Stimulated activated CD8-positive, alpha-beta memory T cell treated with anti-CD3 and anti-CD28 coated beads, Interleukin-15, amount 100 ng/mL, for 4 hours (primary cell): ENCODE measurements at places on chromosomes 6 and 20.

- DNase-seq: no peak
Observed at GRCh38 chr20:63179687-63180568, 36.0 kb downstream of the YTHDF1 start.

DNA sequence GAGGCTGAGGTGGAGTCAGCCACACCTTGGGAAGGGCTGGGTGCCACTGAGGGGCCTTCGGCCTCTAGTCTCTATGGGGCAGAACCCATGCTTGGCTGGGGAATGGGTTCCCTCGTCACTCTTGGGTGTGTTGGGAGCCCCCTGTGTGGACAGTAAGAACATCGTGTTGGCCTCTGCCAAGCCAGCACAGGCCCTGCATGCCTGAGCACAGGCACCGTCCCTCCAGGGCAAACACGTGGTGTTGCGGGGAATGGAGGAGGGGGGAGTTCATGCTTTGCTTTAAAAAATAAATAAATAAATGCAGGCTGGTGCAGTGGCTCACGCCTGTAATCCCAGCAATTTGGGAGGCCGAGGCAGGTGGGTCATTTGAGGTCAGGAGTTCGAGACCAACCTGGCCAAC, 63.0 kb downstream of the EZR start:
- DNase-seq: no peak

- no peak for DNase-seq
Observed at GRCh38 chr6:98212468-98212867, 621.9 kb upstream of the POU3F2 start.

- DNase-seq: no peak
Observed at GRCh38 chr6:41257369-41258195, 28.9 kb downstream of the TREM1 start.

- DNase-seq: no peak
Observed at GRCh38 chr6:52335576-52335975, 26.4 kb upstream of the PAQR8 start.

GRCh38 chr6:115001731-115002350, 659.0 kb upstream of the HS3ST5 start:
- no peak for DNase-seq

- DNase-seq: no peak
Observed at GRCh38 chr20:17568045-17568788, 1.7 kb upstream of the DSTN start.

DNA sequence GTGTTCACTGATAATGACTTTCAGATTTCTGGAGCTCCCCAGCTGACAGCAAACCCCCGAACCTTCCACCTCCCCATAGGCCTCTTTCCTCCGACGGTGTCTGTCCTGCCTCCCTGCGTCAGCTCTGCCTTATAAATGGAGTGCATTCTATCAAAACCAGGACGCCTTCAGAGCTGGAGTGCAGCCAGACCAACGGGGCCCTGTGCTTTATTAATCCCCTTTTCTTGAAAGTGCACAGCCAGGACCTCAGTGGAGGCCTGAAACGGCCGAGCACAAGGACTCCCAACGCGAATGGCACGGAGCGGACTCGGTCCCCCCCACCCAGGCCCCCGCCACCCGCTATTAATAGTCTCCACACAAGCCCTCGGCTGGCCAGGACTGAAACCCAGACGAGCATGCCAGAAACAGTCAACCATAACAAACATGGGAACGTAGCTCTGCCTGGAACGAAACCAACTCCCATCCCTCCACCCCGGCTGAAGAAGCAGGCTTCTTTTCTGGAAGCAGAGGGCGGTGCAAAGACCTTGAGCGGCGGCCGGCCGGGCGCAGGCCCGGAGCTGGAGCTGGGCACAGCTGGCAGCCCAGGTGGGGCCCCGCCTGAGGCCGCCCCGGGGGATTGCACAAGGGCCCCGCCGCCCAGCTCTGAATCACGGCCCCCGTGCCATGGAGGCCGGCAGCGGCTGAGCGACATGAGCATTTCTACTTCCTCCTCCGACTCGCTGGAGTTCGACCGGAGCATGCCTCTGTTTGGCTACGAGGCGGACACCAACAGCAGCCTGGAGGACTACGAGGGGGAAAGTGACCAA, 42.3 kb upstream of the NAA20 start:
- DNase-seq: no peak

DNA sequence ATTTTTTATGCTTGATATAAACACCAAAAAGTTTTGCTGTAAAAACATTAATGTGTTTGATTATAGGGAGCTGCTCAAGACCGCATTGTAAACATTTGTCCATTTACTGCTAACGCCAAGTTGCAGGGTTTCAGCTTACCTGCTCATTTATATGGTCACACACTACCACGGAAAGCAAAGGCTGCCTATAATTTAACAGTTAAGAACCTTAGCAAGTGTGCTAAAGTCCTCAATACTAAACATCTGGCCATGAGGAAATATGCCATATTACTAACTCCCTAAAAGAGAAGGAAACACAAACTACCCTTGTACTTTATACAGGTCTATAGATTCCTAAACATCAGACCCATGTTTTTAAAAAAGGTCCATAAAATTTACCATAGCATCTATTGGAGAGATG, 129.5 kb downstream of the ASCC3 start:
- DNase-seq: no peak

DNA sequence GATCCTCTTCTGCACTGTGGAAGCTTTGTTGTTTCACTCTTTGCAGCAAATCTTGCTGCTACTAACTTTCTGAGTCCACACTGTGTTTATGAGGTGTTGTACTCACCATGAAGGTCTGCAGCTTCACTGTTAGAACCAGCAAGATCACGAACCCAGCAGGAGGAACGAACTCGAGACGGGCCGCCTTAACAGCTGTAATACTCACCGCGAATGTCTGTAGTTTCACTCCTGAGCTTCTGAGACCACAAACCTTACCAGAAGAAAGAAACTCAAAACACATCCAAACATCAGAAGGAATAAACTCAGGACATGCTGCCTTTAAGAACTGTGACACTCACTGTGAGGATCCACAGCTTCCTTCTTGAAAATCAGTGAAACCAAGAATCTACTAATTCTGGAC, 48.1 kb upstream of the MBOAT1 start:
- DNase-seq: no peak

- no peak for DNase-seq
Observed at GRCh38 chr6:119344306-119344705, 5.3 kb downstream of the MAN1A1 start.

DNA sequence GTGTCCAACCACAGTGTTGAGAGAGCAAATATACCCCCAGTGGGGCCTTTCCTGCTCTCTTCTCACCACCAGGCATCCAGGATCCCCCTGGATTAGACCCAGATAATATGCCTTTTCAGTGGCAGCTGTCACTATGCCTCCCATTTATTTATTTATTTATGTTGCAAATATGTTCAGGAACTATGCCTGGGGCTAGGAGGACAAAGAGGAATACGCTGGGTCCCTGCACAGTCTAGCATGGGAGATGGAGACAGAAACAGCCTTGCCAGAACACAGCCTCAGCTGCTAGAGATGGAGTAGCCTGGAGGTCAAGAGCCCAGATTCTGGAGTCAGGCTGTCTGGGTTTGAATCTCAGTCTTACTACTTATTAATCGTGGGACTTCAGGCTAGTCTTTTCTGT, 74.6 kb upstream of the LRFN2 start:
- DNase-seq: no peak

DNA sequence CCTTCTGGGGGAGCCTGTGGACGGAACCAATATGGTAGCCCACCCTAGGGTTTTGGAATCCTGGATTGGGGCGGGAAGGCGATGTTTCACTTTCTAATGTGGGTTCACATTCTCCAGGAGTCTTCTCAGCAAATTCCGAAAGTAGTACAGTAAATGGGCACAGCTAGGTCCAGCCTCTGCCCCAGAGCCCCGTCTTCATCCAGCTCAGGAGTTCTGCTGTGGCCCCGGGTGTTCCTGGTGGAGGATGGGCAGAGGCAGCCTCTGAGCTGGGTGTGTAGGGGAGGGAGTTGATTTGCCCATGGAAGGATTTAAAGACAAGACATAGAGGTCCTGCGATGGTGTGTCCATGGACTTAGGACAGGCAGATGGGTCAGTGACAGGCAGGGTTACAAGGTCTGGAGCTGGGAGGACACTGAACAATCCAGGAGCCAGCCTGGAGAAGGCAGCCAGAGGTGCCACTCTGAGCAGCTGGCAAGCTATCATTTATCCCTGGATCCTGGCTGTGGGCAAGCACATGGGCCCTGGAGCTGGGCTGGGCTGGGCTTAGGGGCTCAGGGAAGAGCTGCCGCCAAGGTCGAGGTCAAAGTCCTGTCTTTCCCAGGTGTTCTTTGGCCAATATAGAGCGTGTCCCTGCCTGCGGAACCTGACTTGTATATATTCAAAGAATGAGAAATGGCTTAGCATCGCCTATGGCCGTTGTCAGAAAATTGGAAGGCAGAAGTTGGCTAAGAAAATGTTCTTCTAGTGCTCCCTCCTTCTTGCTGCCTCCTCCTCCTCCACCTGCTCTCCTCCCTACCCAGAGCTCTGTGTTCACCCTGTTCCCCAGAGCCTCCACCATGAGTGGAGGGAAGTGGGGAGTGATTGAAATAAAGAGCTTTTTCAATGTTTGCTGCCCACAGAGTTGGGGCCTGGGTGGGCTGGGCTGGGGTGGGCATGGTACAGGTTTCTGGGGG, 6.7 kb downstream of the CLPSL1 start:
- no peak for DNase-seq

- no peak for DNase-seq
Observed at GRCh38 chr6:53566755-53567154, 21.9 kb upstream of the GCLC start.

DNA sequence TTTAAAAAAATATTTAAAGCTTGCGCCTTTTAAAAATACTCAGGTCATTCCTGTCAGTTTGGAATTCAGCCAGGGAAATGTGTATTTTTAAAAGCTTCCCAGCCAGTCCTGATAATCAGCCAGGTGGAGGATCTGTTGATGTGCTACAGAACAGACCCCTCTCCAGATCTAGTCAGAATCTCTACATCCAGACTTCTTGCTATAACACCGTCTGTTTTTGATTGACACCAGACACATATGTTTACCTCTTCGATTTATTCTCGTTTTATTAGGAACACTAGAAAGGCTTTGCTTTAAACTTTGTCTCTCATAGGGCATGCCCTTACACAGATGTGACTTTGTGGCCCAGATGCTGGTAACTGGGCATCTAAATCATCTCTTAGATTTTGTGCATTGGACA, 11.7 kb downstream of the PARD6B start:
- DNase-seq: no peak

GRCh38 chr6:112407101-112407590, 60.0 kb downstream of the RFPL4B start:
- DNase-seq: no peak

GRCh38 chr6:108187519-108187918, 21.7 kb downstream of the NR2E1 start:
- DNase-seq: no peak

GRCh38 chr6:152952866-152953509, 29.9 kb downstream of the FBXO5 start:
- DNase-seq: no peak

GRCh38 chr6:67916399-67916798, 718.7 kb upstream of the ADGRB3 start:
- DNase-seq: no peak

GRCh38 chr6:53333439-53334408, 15.0 kb downstream of the ELOVL5 start:
- no peak for DNase-seq

DNA sequence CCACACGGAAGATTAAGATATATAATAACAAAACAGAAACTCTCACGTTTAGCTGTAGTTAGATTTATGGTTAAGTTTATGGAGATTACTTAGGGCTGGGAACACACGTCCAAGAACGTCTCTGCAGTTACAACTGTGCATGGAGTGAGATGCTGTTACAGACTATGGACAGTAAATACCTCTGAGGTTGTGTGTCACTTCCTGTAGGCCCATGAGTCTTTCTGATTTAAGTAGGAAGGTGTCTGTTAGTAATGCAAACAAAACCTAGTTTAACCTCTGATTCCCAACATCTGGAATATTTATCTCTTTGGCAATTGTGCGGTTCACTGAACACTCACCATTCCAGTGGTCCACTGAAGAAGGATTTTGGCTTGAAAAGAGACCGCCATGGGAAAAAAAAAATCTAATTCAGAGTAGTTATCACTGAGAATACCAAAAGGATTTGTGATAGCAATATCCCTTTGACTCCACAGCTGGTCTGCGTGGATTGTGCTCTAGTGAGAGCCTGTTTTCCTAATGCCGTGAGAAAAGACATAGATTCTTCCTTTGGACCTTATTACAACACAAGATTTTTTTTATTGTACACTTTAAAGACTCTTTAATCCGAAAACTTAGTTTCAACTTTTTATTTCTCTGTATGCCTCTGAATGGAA, 478.2 kb upstream of the CITED2 start:
- DNase-seq: no peak

GRCh38 chr6:34143196-34143883, 2.5 kb downstream of the GRM4 start:
- DNase-seq: no peak

DNA sequence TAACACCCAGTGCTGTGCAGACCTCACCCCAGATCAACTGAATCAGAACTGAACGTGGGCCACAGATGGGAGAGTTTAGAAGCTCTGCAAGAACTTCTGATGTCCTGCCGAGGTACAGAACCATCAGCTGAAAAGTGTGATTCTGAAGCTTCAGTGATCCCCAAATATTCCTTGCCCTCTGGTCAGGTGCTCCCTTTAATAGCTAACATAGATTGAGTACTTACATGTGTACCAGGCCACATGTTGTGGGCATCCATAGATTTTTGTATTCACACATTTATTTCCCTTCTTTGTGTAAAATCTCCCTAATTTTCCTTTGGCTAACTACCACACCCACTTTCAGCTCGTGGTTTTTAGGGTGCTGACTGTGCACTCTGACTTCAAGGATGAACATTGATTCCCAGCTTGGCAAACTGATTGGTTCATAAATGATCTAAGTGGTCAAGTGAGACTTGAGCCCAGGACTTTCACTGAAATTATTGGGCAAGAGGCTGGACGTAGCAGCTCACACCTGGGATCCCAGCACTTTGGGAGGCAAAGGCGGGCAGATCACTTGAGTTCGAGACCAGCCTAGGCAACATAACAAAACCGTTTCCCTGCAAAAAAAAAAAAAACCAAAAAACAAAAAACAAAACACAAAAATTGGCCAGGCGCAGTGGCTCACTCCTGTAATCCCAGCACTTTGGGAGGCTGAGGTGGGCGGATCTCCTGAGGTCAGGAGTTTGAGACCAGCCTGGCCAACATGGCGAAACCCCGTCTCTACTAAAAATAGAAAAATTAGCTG, 162.2 kb downstream of the BCAS1 start:
- no peak for DNase-seq

- no peak for DNase-seq
Observed at GRCh38 chr6:4588581-4588980, 187.6 kb upstream of the CDYL start.

DNA sequence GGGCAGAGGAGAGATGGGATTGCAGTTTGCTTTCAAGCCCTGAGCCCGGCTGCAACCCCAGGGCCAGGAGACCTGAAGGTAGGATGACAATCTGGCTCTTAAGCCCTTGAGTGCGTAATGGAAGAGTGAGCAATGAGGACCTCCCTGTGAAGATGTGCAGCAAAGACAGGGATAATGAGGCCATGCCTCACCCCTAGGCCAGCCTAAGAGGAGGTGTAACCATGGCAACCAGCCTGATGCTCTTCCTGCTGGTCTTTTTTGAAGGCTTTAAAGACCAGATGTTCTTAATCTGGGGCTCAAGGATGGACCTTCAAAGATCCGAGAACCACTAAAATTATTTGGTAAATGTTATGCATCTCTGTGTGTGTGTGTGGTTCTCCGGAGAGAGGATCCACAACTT, 8.2 kb downstream of the ARHGAP40 start:
- no peak for DNase-seq
